ENCODE measurements at places on chromosomes 6 and 20.

GRCh38 chr20:57092112-57092899 is 174.1 kb downstream of the BMP7 start:
- DNase-seq: peak; percentile 67

DNA sequence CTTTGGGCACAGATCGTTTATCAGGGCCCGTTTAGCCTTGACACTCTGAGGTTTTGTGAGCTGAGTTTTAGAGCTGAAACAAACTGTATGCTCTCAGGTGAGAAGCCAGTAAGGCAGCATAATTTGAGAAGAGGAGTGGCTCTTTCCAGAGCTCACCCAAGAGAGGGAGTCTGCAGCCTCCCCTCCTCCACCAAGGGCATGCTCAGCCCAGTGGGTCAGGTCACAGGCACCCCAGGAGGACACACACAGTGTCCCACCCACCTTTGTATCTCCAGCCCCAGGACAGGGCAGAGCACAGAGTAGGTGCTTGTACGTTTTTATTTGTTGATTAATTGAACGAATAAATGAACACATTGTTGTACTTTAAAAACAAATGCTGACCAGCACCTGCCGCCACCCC is 3.4 kb downstream of the TSPO2 start:
- DNase-seq: no peak

DNA sequence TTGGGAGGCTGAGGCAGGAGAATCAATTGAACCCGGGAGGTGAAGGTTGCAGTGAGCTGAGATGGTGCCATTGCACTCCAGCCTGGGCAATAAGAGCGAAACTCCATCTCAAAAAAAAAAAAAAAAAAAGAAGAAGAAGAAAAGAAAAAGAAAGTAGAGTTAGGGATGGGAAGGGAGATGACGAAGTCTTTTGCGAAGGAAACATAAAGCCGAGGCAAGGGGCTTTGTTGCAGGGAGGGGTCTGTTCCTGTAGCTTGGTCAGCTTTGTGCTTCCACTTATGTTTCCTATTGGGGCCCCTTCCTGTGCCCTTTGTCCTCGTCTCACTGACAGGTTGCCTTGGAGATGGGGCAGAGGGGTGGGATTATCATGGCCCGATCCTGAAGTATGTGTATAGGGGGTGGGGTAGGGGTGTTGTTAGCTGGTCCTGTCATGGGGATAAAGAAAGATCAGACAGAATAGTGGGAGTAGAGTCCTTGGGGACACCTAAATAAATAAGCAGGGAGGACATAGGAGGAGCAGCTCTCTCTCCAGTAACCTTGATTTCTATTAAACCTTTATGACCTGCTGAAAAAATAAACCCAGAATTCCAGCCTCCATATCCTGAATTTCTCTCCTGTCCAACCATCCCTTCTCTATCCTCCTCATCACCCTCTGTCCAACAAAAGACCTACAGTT is 1.1 kb upstream of the CLIC1 start:
- no peak for DNase-seq

GRCh38 chr6:153208706-153209105 is 77.6 kb upstream of the RGS17 start:
- no peak for DNase-seq

GRCh38 chr6:157769776-157770426 is 53.1 kb upstream of the SNX9 start:
- DNase-seq: no peak

DNA sequence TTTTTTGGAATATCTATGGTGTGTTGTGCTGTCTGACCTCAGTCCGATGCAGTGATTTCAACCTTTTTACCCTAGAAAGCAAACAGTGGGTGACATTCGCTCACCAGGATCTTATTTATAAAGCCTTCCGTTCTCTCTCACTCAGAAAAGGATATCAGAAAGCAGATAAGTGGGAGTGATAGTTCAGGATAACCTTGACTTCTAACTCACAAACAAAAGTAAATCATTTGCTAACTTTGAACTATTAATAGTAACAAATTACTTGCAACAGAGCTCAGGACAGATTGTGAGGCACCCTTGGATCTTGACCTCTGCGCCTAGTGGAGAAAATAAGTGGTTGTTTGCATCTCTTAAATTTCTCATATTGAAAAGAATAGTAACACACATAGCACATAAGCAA is 637.1 kb upstream of the CITED2 start:
- no peak for DNase-seq

GRCh38 chr6:103277936-103278335 is 1581.8 kb downstream of the HACE1 start:
- DNase-seq: no peak

GRCh38 chr6:8991844-8992243 is 556.5 kb upstream of the SLC35B3 start:
- no peak for DNase-seq

GRCh38 chr20:16438100-16438499 is 135.1 kb downstream of the KIF16B start:
- DNase-seq: no peak

DNA sequence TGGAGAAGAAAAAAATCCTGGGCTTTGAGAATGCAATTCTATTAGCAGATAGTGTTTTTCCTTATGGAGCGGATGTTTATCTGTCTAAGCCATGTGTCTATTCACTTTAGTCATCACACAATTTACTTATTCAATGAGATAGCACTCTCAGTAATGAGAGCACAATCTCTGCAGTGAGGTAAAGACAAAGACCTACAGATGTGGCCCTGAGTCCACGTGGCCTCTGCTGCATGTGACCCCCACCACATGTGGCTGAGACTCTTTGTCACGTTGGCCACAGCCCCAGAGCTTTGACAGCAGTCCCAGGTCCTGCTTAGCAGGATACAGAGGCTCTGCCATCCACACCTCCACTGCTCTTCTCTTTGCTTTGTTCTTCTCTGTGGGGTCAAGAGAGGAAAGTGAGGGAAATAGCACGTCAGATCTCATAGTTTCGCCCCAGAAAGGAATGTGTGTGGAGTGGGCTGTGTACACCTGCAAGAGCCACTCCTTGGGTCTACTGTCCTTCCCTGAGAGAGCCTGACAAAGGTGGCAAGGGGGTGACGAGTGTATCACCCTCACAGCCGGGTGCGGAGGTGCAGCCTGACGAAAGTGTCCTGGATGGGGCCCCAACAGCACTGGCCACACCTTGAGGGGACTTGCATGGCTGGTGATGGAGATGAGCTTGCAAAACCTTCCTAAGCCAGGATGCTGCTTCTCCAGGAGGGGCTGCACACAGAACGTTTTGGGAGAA is 40.7 kb downstream of the ZNF831 start:
- DNase-seq: no peak

DNA sequence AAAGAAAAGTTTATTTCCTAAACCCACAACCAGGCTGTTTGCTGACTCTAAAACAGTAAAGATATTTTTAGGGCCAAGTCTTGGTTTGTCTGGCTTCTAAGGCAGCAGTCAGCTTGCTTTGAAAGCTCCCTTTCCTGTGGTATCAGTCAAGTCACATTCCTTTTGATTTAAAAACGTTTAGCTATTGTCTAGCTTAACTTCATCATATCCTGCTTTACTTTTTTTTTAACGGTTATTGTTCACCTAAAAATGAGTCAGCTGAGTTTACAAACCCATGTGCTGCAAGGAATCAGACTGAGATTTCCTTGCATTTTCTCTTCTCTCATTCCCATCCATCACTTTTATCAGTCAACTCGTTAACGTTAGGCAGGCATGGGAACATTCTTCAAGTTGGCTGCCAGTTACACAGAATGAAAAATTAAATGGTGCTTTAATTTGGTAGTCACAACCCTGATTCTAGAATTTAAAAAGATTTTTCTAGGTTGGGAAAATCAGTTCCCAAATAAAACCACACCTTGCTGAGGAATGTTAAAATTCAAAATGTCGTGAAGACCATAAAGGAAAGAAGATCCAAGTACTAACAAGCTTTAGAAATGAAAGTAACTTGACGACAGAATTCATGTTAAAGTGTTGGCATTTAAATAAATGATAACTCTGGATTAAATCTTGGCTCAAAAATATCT is 45.9 kb downstream of the ELOVL5 start:
- no peak for DNase-seq

GRCh38 chr20:5658912-5659345 is 91.3 kb upstream of the SHLD1 start:
- peak; percentile 74 for DNase-seq

DNA sequence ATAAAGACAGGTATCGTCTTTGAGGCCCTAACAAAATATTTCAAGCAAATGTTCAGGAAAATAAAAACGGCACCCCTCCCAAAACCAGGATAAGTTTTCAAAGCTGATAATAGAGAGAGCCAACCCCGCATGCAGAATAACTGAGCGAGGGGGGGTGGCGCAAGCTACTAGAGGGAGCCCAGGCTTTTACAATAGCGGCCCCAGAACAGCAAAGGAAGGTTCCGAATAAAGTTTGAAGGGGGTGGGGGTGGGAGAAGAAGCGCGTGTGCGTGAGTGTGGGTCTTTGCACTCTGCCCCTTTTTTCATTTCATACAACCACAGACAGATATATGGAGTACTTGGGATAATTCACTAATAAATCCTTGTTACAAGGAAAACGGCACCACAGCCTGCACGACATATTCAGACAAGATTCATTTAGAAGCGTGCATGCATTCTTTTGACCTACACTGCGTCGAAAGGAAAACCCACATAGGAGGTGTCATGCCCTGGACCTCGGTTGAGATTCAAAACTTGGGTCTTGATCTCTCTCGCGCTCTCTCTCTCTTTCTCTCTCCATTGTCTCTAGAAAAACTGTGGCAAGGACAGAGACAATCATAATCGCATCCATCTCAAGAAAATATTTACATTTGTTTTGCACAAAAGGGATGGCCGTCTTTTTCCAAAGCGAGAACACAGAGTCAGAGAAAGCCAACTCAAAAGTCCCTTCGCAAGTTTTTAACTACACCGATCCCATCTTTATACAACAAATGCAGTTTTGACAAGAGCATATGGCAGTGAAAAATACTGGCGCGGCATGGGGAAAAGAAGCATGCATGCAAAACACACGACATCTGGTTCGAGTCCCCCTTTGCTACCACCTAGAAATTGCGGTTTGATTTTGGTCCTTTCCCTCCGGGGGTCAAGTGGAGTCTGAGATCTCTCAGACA is 1.6 kb downstream of the OLIG3 start:
- DNase-seq: no peak

GRCh38 chr6:116102873-116103272 is 2.2 kb downstream of the NT5DC1 start:
- no peak for DNase-seq

GRCh38 chr20:1431158-1431557 is 35.5 kb downstream of the NSFL1C start:
- no peak for DNase-seq

DNA sequence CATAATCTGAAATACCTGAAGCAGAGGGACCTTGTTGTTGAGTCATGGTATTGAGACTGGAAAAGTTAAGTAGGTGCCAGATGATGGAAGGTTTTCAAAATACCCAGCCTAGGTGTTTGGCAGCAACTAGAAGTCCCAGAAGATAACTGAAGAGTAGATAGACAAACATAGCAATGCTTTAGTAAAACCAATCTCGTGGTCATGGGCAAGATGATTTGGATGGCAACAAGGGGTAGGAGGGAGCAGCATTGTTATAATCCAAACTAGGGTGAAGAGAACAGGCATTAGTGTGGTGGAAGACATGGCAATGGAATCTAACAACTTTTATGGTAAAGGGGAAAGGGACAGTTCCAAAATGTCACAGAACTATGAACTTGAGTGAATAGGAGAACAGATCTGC is 2.3 kb downstream of the FILIP1 start:
- DNase-seq: no peak

- DNase-seq: no peak
These were observed 144.5 kb downstream of the SYCP2 start for GRCh38 chr20:59788811-59789397.

DNA sequence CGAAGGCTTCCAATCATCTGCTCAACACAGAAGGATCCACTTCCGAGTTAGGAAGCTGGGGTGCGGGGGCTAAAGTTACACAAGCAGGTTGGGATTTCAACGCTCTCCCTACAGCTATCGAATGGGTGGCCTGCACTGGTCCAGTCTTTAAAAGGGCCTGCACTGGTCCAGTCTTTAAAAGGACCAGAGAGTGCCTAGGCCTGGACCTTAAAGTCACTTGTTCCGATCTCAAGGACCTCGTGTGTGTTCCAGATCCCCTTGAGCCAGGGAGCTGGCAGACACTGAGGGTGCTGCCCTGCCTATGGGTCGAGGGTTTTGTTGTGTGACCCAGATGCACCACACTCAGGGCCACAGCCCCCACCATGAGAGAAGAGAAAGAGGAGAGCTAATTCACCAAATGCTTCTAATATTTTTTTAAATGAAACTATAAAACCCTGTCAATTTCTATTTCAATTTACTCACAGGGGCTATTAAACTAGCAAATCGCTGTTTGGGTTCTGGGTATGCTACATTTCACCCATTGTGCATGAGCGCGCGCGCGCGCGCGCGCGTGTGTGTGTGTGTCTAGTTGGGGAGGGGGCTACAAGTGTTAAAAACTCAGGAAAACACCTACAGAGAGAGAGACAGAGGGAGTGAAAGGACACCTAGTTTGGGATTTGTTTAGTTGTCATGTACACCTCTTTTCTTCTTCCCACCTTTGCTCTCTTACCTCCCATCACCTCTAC is 7.5 kb downstream of the TFAP2B start:
- no peak for DNase-seq

- DNase-seq: no peak
These were observed 140.3 kb downstream of the TBX18 start for GRCh38 chr6:84623956-84624680.

DNA sequence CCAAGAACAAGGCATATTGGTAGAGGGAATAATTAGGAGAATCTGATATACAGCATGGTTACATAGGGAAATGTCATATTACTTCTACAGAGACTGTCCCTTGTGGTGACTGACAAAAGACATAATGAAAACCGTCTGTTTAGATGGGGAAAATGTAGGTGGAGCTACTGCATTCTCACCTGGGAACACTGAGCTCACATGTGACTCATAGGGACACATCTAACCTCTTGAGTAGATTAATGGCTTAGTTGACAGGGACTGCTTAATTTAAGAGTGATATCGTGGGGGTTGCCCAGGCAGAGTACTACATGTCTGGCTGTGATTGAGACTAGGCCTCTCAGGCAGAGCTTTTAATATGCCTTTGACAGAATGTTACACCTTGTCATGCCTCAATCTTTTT is 235.3 kb upstream of the ZFP64 start:
- DNase-seq: no peak

GRCh38 chr6:132950566-132950965 is 136.2 kb downstream of the RPS12 start:
- DNase-seq: no peak

- DNase-seq: no peak
These were observed 13.0 kb downstream of the GMDS start for GRCh38 chr6:2232445-2232844.

DNA sequence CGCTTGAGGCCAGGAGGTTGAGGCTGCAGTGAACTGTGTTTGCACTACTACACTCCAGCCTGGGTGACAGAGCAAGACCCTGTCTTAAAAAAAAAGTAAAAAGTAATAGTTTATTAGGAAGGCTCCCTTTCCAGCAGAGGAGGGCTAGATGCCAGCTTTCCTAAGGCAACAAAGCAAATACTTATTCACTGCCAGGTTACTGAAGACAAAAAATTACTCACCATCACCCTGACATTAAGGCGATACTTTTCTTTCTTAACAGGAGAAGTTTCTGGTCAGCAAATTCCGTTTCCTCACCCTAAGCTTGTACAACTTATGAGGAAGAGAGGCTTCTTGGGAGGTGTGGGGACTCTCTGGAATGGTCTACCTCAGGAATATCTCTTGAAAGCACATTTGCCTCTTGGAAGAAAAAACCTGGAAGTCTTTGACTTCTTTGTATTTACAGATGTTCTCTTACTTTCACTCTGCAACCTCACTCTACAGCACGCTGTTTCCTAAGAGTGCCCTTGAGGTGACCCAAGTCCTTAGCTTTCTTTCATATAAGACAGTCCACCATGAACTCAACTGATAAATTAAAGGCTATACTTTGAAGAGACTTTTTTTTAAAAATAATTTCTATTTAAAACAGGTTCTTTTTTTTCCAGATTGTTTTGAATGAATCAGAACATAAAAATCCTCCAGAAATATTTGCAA is 52.9 kb upstream of the TRAF3IP2 start:
- no peak for DNase-seq

Data from stimulated activated CD4-positive, alpha-beta T cell treated with anti-CD3 and anti-CD28 coated beads, Interleukin-1b, Interleukin-23, amount 100 ng/mL, for 48 hours (primary cell).